ENCODE measurements at places on chromosomes 7 and 10. TPM values are rescaled to one million over a fixed set of nuclear protein-coding genes. Genes with fewer than 3 reads are reported as not detected.

DNA sequence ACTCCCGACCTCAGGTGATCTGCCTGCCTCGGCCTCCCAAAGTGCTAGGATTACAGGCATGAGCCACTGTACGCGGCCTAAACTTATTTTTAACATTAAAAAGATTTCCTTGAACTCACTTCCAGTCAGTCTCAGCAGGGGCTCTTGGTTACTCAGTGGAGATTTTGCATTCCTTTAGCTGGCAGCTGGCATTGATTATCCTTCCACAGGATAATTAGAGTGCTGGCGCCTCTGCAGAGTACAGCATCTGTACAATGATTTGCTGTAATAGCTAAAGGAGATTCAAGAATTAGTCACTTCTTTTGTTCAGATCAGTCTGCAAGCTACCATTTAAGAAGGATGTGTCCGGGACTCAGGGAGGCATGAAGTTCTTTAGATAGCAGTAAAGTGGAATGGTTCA lies 125.0 kb upstream of the NPY start:
- DNase-seq: no peak

GRCh38 chr10:30705101-30705624 lies 75.6 kb upstream of the LYZL2 start:
- DNase-seq: no peak

DNA sequence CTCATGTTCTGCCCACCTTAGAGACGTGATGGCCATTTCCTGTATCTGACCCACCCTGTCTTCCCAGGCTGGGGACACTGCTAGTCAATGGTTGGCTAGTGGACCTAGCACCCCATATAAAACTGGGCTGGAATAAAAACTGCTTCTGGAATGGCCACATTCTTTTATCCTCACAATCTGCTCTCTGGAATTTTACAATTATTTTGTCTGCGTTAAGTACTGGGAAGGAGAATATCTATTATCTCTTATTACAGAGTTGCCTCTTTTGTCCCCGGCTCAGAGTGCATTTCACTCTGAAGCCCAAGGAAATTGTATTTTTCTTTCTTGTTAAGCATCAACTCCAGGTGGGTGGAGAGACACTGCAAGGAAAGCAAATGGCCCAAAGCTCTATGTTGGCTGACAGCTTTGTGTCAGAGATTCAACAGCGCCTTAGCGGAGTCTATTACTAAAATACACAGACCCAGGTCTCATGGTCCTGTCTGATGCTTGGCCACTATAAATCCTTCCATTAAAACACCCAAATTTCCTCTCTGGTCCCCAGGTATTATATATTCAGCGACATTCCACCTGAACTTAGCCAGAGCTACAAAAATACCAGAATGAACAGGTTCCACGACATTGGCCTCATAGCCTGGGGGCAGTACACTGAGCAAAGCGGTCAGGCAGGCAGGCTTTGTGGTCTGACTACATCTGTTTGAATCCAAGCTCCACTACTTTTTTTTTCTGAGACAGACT lies 121.7 kb downstream of the PRPF18 start:
- DNase-seq: no peak

KIAA1549 gene
- 34.8 TPM for total RNA-seq

DNA sequence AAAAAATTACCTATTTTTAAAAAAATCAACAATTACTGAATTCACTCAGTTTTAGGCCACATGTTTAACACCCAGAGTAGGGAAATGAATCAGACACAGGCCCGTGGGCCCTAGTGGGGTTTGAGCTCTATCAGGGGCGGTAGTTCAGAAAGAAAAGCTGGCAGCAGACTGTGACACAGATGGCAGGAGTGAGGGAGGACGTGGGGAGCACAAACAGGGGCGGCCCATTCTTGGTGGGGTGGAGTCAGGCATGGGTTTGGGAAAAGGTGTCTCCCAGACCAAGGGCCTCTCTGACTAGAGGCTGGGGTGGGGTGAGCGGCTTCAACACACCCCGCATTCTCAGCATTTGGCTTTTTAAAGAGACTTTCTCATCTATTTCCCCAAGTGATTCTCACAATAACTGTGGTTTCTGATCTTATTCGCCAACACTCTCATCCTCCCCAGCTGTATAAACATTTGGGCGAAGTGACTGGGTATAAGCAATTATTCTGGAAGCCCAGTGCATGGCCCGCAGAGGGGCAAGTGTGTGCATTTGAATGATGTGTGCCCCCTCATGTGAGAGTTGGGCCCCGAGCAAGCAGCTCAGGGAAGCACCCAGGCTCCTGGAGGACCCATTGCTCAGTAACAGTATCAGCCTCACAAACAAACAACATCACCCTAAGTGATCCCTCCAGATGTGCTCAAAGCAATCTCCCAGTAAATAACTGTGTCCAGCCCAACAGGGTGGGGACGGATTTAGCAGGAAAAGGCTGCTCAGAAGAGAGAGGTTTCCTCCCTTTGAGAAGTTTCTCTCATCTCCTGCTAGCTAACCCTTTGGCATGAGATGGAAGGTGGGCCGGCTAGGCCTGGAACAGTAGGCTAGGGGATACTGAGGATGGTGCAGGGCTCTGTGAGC lies 437.6 kb upstream of the ZMIZ1 start:
- no peak for DNase-seq

- DNase-seq: no peak
Measured at GRCh38 chr10:47269294-47269693, 30.7 kb upstream of the GDF10 start.

PRPS1L1 gene
- not detected for total RNA-seq

GRCh38 chr10:88045656-88046415 lies 182.4 kb downstream of the PTEN start:
- no peak for DNase-seq

- DNase-seq: no peak
Measured at GRCh38 chr7:101702362-101702850, 73.3 kb upstream of the MYL10 start.

- DNase-seq: no peak
Measured at GRCh38 chr7:51062222-51062987, 254.2 kb downstream of the COBL start.

- no peak for DNase-seq
Measured at GRCh38 chr10:56212951-56213350, 148.1 kb downstream of the ZWINT start.

- DNase-seq: no peak
Measured at GRCh38 chr10:24889639-24890038, 62.8 kb downstream of the PRTFDC1 start.

GRCh38 chr10:98312349-98312748 lies 44.4 kb upstream of the LOXL4 start:
- no peak for DNase-seq

LGI1 gene
- 22.6 TPM for total RNA-seq

DNA sequence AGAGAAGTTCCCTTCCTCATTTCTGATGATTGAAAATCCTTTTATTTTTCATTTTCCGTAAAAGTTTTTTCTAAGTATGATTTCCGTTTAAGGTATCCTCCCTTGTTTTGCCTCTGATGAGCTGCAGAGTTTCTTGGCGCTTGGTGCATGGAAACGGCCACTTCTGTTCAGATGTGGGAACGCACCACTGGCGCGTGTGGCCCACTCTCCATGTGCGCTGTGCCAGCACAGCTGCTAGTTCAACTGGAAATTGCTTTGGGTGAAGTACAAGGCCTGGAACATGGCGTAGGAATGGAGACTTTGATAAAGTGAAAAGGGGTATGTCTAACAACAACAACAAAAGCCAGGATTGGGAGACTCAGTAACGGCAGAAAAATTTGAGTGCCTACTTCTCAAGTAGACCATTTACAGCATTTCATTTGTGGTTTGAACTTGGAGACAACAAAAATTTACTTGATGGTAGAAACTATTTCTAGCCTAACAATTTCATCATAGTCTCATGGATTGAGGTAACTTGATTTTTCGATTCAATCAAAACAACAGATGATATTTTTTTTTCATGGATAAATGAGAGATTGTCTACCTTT lies 364.2 kb downstream of the SUGCT start:
- no peak for DNase-seq

GRCh38 chr10:48470893-48471805 lies 133.7 kb downstream of the ARHGAP22 start:
- DNase-seq: no peak

GRCh38 chr10:48613016-48613415 lies 8.1 kb upstream of the ARHGAP22 start:
- DNase-seq: no peak

SEMA3E gene
- 0.41 TPM for total RNA-seq

CAMK2G gene
- 25.5 TPM for total RNA-seq

- no peak for DNase-seq
Measured at GRCh38 chr7:11203224-11203623, 229.6 kb downstream of the PHF14 start.

TSPAN15 gene
- total RNA-seq: 11.5 TPM

GRCh38 chr10:21552638-21553037 lies 18.6 kb downstream of the MLLT10 start:
- no peak for DNase-seq

DNA sequence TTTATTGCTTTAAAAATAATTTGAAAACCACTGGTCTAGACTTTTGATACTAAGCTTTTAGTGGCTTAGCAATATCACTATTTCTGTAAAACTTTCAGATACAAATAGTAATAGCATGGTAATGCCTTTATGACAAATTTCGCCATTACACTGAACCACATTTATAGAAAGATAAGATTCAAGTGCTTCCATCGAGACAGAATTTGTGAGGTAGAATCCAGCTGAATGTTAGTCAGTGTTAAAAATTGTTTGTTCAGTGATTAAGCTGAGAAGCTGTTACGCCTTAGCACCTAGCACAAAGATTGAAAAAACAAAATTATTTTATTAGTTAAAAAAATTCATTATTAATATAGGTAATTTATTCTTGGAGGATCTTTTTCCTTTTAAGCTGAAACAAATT lies 36.5 kb downstream of the GNAT3 start:
- DNase-seq: no peak

- no peak for DNase-seq
Measured at GRCh38 chr7:18499407-18500177, 4.0 kb downstream of the HDAC9 start.

DNA sequence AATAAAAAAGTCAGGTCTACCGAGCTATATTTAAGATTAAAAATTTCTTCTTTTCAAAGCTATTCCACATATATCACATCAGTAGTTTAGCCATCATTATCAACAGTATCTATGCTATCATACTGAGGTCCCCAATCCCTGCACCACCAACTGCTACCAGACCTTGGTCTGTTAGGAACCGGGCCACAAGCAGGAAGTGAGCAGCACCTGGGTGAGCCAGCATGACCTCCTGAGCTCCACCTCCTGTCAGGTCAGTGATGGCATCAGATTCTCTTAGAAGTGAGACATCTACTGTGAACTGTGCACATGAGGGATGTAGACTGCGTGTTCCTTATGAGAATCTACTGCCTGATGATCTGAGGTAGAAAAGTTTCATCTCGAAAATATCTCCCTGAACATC lies 632.1 kb upstream of the KCND2 start:
- no peak for DNase-seq

GRCh38 chr10:77866598-77866997 lies 60.0 kb downstream of the DLG5 start:
- no peak for DNase-seq

Measured in neural crest cell (in vitro differentiated cells).